ENCODE measurements at places on chromosomes 12 and 14.

DNA sequence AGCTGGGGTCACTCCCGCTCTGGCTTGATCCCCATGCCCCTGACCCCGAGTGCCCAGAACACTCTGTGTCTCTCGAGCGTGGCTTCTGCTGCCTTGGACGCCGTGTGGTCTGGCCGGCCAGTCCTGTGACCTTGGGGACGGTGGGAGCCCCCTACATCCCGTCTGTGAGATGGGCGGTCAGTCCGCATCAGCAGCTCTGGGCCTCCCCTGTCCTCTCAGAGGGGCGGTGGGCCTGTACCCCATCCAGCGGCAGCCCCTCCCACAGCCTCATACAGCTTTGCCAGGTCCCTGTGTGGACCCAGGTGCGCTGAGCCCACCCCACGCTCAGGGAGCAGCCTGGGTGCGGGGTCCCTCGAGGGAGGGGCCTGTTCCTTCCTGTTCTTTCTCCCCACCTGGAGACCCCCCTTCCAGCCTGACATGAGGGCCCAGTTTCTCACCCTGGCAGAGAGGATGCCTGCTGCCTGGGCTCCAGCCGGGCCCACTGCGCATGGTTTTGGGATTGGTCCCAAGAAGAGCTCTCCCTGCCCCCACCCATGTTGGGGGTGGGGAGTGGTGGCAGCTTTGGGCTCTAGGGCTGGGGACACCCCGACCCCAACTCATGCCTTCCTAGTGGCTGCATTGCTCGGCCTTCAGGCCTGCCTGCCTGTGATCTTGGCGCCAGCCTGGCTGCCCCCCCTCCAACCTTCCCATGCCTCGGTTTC, 1.5 kb downstream of the MTA1 start:
- no peak for DNase-seq

DNA sequence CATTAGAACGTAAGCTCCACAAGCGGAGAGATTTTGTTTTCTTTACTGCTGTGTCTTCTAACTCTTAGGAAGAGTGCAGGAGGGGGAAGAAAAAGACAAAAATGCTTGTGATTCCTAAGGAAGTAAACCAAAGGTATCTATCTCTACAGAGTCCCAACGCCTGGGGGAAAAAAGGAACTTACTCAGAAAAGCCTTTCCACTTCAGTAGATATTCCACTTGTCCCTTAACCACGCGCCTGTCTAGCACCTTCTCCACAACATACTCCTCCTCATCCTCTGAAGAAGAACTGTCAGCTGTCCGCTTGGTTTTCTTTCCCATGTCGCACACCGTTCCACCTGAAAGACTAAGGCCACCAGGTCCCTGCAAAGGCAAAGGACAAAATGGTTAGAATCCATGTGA, 22.6 kb downstream of the CBX5 start:
- no peak for DNase-seq

GRCh38 chr14:69326611-69327010, 66.7 kb downstream of the GALNT16 start:
- no peak for DNase-seq

DNA sequence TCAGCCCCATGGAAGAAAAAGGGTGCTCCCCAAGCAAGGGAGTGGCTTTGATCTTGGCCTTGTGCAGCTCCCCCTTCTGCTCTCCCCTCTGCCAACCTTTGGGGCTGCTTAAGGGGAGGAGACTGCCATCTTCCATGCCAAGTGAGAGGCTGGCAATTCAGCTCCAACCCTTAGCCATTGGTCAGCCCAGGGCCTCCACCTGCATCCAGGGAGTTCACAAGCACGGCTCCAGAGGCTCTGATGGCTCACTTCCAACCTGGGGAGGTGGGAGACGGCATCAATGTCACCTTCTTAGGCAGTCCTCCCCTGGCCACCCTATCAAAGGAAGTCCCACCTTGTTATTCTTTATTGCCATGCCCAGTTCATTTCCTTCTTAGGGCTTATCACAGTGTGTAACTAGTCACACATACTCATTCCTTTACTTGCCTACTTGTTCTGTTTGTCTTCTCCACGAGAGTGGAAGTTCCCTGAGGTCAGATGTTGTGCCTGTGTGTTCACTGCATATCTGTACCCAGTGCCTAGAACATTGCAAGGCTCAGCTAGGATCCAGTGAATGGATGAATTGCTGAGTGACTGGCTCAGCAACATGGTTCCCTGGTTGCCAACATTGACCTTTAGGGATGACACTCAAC, 5.0 kb downstream of the HDAC7 start:
- no peak for DNase-seq

DNA sequence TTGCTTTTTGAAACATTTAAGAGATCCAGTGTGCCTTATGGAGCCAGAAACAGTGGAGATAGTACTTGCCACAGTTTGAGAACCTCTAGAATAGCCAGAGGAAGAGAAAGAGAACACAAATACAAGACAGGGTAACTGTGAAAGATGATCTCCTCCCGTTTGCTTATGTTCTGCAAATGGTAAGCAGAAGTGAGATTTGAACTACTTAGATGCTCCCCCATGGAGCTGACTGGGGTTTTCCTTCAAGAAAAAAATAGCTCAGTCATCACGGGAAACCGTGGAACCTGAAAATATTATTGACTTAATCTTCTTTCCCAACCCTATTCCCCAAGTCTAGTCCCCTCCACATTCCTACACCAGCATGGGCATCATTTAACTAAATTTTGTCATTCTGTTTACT, 87.1 kb downstream of the KIF21A start:
- no peak for DNase-seq

GRCh38 chr12:10562306-10562933, 51.0 kb downstream of the MAGOHB start:
- DNase-seq: no peak

DNA sequence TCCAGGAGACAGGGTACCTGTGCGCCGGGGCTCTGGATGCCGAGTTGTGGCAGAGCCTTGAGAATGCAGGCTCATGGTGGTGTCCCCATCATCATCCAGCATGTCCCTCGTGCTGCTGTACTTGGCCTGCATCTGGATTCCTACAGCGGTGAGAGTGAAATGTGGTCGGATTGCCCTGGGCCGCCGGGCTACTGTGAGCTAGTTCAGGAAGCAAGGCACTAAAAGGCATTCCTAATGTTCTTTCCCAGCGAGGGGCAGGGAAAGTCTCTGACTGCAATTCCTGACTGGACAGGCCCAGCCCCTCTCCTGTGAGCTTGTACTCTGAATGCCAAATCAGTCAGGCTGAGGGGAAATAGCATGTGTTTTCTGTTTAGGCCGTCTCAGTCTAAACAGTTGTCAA, at the start of gene CLEC1A:
CLEC1A (minus strand) TSS at position 195 of the 400 bp plus-strand sequence; CDS start at position 132, 63 bp downstream.
- peak; percentile 64 for DNase-seq

DNA sequence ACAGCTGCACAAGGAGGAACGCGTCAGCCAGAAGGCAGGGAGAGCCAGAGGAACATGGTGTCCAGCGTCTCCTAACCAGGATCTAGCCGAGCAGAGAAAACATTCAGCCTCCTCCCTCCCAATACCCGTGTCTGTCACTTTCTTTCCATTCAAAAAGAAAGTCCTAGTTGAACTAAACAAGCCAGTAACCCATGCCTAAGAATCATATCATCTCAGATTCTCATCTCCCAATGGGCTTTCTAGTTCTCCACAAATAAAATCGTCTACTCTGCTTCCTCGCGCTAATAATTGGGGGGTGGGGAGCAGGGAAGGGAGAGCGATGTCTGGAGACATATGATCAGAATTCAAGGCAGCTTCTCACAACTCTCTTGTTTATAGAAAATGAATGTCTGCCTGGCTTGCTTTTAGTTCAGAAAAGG, 7.4 kb downstream of the NKX2-1 start:
- DNase-seq: no peak

DNA sequence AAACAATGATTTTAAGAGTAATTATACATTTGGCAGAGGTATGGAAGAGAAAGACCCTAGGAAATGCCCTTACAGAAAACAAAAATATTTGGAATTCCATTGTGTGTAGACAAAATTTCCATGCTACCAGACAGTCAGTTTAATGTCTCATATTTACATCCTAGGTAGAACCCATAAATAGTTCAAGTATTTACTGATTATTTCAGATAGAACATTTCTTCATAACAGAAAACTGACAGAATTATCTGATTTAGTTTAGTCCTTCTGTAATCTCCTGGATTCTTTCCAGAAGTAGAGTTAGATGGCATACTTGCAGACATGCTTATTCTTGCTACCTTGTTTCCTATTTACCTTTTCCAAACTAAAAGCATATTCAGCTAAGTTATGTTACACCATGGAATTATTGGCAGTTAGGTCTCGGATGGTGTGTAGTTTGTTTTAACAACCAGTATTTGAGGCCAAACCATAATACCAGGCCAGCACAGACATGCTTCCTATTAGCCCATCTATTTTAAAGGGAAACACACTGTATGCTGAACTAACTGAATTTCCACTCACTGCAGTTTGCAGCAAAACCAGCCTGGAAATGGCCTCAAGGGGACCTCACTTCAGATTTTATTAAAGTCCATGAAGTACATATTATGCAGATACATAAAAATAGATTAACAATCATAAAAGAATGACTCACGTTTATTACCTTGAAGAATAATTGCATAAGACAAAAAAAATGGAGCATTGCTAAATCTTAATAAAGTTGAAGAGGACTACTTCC, 126.6 kb upstream of the LRIG3 start:
- no peak for DNase-seq

DNA sequence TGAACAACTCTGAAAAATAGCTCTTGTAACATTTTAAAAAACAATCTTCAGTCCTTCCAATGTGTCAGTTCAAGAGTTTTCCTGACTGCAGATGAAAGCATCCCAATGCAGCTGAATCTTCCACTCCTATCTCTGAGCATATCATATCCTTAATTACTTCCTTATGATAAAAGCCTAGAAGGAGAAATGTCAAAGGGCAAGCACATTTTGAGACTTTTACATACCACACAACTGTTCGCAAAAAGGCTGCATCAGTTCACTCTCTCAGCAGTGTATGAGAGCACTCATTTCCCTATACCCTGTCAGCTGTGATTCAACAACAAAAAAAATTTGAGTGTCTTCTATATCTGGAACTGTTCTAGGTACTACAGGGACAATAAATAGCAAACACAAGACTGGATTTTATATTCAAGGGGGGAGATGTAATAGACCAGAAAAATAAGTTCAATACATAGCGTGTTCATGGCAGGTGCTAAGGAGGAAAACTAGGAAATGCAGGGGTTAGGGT, 66.1 kb downstream of the ACADS start:
- no peak for DNase-seq

- no peak for DNase-seq
Measured at GRCh38 chr14:68820119-68820518, 27.3 kb upstream of the ZFP36L1 start.

DNA sequence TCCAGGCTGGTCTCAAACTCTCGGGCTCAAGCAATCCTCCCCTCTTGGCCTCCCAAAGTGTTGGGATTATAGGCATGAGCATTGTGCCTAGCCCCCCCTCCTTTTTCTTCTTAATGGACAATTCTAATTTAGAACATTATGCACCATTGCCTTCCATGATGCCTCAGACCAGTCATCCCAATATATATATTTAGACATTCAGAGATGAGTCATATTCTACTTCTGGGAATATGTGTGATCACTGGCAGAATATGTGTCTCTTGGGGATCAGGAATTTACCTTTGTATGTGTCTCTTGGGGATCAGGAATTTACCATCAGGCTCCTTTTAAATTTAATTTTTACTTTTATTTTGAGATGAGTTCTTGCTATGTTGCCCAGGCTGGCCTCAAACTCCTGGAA, 7.5 kb upstream of the CCDC177 start:
- no peak for DNase-seq

DNA sequence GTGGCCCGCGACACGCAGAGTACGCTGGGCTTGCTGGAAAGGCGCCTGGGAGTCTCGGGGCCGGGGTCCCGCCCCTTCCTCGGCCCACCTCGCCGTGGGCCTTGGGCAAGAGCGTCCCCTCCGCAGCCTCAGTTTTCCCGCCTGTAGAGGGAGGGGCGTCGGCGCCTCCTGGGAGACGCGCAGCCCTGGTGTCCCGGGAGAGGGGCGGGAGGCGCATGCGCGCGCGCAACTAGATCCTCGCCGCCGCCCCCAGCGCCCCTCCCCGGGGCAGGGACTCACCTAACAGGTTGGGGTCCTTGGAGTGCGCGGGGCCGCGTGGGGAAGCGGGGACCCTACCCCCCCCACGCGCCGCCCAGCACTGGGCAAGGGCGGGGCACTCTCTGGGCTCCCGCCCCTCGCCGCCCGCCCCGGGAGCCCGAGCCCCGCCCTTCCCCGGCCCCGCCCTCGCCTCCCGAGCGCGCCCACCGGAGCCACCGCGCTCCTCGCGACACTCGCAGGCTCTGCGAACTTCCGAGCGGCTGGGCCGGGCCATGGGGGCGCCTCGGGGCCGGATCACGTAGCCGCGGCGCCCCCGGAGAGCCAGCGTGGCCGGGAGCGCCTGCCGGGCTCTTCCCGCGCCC, at the start of gene KIF26A:
KIF26A (plus strand) TSS at position 490 of the 620 bp plus-strand sequence. CDS start 136 bp downstream, outside the sequence.
- DNase-seq: no peak

DNA sequence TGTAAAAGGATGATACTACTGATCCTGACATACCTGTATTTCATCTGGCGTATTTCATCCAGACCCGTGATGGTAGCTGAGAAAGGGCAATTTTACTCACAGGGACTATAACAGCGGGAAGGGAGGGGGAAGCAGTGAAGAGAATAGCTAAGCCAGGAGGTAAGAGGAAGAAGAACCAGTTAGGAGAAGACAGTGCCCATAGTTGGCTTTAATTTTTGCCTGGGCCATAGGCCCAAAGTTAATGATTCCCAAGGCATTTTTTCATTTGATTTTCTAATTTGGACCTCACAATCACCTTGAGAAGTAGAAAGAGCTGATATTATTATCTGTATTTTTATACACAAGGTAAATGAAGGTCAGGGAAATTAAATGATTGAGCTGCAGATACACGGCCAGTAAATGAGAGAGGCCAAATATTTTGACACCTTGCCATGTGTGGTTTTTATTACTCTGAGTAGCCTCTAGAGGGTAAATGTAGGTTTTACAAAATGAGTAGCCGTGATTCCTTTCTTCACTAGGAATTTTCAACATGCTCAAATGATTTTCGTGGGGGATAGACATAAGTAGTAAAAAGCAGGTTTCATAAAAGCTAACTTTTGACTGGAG, 382.2 kb downstream of the FUT8 start:
- no peak for DNase-seq

- DNase-seq: no peak
Measured at GRCh38 chr14:105883066-105884005, 357.0 kb downstream of the TMEM121 start.

- DNase-seq: peak; percentile 57
Measured at GRCh38 chr12:75816897-75817296, 214.7 kb downstream of the PHLDA1 start.
